ENCODE measurements at places on chromosomes 13 and 19.
A peak's percentile ranks its signal among the peaks of the same experiment; 100 is the strongest.

DNA sequence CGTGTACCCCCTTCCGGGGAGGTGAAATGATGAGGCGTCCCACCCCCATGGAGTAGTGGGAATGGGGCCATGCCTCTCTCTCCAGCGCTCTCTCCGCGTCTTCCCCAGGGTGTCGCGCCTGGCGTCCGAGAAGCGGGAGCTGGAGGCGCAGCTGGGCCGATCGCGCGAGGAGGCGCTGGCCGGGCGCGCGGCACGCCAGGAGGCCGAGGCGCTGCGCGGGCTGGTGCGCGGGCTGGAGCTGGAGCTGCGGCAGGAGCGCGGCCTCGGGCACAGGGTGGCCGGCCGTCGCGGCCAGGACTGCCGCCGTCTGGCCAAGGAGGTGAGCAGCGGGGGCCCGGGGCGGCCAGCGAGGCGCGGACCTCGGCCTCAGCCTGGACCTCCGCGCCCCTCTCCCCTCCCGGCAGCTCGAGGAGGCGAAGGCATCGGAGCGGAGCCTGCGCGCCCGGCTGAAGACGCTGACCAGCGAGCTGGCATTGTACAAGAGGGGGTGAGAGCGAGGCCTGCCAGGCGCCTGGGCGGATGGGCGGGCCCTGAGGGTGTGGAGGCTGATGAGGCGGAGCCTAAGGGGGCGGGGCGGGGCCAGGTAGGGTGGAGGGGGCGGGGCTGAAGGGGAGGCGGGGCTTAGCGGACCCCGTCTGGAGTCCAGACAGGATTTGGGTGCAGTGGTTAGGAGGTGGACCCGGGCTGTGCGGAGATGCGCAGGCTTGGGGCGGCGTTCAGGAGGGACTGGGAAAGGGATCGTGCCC lies 7.7 kb downstream of the PGLYRP1 start:
- no peak for DNase-seq

- peak; percentile 87 for DNase-seq
Measured at GRCh38 chr13:84445776-84446175, 563.5 kb upstream of the SLITRK1 start.

GRCh38 chr19:2796659-2797266 lies 11.5 kb downstream of the THOP1 start:
- DNase-seq, result no peak

GRCh38 chr13:46544811-46545210 lies 8.2 kb upstream of the LRCH1 start:
- no peak for DNase-seq

DNA sequence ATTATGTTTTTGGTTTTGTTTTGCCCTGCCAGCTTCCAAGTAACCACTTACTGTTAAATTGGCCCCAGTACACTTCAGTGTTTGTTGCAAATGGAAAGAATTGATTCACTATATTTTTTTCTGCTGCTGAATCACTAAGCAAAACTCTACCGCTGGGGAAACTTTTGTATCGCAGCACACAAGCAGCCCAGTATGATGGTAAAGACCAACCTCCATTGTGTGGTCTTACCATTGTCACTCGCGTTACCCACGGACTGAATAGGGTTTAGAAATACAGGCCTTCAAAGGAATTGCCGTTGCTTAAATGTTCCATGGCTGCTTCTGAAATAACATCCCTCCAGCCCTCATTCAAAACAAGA lies 7.9 kb downstream of the SPATA13 start:
- DNase-seq, result no peak

GRCh38 chr13:58949646-58950045 lies 1214.1 kb downstream of the DIAPH3 start:
- DNase-seq, result no peak

- DNase-seq, result no peak
Measured at GRCh38 chr19:32176591-32176990, 168.8 kb upstream of the ZNF507 start.
